ENCODE measurements at places on chromosomes 4 and X. TPM values are rescaled to one million over a fixed set of nuclear protein-coding genes. Genes with fewer than 3 reads are reported as not detected.

- H3K36me3 ChIP-seq = no peaks in the 10 kb centered on the region
- H3K4me1 ChIP-seq = no peaks in the 10 kb centered on the region
- H3K27me3 ChIP-seq = no peaks in the 10 kb centered on the region
- H3K4me3 ChIP-seq = no peak overlapping the region
- no peak overlapping the region for H3K27ac ChIP-seq
These were observed 22.0 kb downstream of the MSX1 start for GRCh38 chr4:4881432-4881831.

Gene SH2D1A
- 0.71 TPM for total RNA-seq

Gene CNGA2
- total RNA-seq = not detected

Gene AMTN
- total RNA-seq = not detected

Gene CRMP1
- not detected for total RNA-seq

DNA sequence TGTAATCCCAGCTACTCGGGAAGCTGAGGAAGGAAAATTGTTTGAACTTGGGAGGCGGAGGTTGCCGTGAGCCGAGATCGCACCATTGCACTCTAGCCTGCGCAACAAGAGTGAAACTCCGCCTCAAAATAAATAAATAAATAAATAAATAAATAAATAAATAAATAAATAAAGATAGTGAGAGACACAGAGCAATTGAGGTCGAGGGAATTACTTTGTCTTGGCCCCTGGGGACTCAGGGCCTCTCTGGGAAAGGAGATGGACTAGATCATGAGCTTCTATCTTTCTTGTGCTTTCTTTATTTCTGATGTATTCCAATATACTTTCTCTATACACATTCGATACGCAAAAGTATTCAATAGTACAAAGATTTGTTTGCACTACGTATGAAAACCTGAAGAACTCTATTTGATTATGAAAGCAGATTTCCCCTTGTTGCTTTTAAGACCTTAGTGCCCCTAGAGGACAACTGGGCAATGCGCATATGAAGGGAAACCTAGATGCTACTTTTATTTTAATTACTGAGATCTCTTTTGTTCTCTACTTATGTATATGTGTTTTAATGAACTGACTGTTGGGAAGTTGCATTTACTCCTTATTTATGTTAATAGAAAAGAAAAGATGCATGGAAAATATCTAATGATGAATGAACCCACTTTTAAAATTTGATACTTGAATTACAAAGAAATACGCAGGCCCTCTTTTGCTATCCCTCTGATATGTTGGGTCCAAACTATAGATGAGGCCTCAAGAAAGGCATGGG, 12.8 kb upstream of the ELOVL6 start:
- DNase-seq = no peak
- H3K27me3 ChIP-seq = no peaks in the 10 kb centered on the region
- no peaks in the 10 kb centered on the region for H3K4me1 ChIP-seq
- H3K27ac ChIP-seq = no peak overlapping the region
- H3K36me3 ChIP-seq = no peaks in the 10 kb centered on the region

Gene MAGT1
- 54.3 TPM for total RNA-seq

GRCh38 chr4:44638091-44638490, 13.3 kb downstream of the YIPF7 start:
- no peaks in the 10 kb centered on the region for H3K36me3 ChIP-seq
- no peak overlapping the region for H3K4me3 ChIP-seq
- no peaks in the 10 kb centered on the region for H3K4me1 ChIP-seq
- no peak for DNase-seq

DNA sequence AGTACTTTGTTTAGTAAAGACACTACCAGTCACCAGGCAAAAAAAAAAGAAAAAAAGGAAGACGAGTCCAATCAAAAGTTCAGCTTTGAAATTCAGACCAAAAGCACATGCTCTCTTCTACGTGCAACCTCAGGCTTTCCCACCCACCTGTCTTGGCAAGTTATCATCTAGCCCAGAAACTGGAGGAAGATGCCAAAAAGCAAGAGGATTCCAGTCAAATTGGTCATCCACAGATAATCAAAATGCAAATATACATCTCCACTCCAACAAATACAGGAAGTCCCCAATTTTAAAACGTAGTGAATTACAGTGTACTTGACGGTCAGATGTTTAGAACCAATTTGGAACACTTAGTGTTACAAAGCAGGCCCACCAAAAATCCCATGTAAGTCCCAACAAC, 96.5 kb downstream of the PALLD start:
- H3K27me3 ChIP-seq = no peaks in the 10 kb centered on the region
- DNase-seq = no peak
- no peaks in the 10 kb centered on the region for H3K4me1 ChIP-seq
- no peaks in the 10 kb centered on the region for H3K36me3 ChIP-seq
- H3K27ac ChIP-seq = no peak overlapping the region

DNA sequence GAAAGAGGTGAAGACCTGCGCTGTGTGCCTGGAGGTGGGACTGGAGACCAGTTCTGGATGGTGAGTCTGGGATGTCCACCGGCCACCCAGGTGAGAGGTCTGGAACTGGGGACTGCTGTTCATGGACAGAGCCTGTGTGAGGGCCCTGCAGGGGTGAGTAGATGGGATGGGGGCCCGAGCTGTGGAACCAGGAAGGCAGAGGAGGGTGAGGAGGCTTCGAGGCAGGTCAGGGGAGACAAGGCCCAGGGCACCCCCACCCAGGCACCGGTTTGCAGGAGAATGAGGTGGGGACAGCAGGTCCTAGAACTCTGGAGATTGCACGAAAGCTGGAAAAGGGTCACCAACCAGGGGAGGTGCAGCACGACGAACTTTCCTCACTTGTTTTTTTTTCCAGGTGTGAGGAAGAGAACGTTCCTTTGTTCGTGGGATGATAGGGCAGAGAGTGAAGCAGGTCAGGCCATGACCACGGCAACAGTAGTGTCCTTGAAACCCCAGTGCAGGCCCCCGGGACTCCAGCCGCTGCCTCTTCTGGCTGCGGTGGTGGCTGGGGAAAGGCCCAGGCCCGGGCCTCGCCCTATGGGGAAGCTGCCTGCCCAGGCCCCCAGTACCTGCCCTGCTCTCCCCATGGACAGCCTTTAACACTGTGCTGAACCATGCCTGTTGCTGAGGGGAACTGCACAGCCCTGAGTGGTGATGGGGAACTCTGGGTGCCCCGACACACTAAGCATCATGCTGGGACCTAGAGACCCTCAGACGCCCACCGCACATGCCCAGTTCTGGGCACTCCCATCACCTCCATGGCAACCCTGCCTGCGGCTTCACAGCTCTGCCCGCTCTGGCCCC, 22.9 kb downstream of the TNIP2 start:
- H3K27ac ChIP-seq = no peak overlapping the region
- peaks cover 16% of the 10 kb centered on the region for H3K36me3 ChIP-seq
- no peak for DNase-seq
- no peaks in the 10 kb centered on the region for H3K27me3 ChIP-seq
- no peaks in the 10 kb centered on the region for H3K4me1 ChIP-seq
- no peak overlapping the region for H3K4me3 ChIP-seq

Gene MAGEA12
- total RNA-seq = not detected

DNA sequence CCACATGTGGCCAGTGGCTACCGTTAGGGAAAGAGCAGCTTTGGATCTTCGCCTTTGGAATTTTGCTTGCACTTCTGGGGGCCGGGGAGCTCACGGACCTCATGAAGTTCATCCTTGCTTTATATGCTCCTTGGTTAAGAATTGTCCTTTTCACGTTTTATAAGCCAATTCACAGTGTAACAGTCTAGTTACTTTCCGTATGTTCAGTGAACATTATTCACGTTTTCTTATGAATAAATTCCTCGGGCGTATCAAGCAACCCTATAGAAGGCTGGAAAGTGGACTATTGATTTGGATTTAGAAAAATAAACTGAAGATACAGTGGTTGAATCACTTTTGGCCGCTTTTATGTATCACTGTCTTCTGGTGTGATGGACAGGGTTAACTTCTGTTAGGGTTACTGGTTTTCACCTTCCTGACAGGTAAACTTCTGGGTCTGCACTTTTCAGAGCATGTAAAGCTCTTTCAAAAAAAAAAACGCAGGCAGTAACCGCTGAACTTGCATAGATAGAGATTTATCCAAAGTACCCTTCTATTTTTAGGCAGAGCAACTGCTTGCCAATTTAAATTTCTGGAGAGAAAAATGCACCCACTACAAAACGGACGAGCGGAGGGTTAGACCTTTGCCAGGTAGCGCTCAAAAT, 569 bp upstream of the PDLIM5 start:
- no peak for DNase-seq
- peak overlapping the region; percentile 99 for H3K4me3 ChIP-seq
- H3K4me1 ChIP-seq = peaks cover 16% of the 10 kb centered on the region

Gene SLC10A6
- 4.2 TPM for total RNA-seq

Gene DKK2
- total RNA-seq = 0.27 TPM

- no peaks in the 10 kb centered on the region for H3K4me1 ChIP-seq
- no peaks in the 10 kb centered on the region for H3K36me3 ChIP-seq
- no peak overlapping the region for H3K4me3 ChIP-seq
- H3K27me3 ChIP-seq = no peaks in the 10 kb centered on the region
- H3K27ac ChIP-seq = no peak overlapping the region
These were observed 22.4 kb upstream of the SULT1B1 start for GRCh38 chr4:69782651-69783310.

- no peak overlapping the region for H3K27ac ChIP-seq
- H3K27me3 ChIP-seq = no peaks in the 10 kb centered on the region
- no peak for DNase-seq
- no peak overlapping the region for H3K4me3 ChIP-seq
- H3K36me3 ChIP-seq = peaks cover 27% of the 10 kb centered on the region
These were observed 38.0 kb downstream of the CTBP1 start for GRCh38 chr4:1210971-1211370.

GRCh38 chr4:54657185-54657550, 589 bp upstream of the KIT start:
- peak overlapping the region; percentile 82 for H3K4me3 ChIP-seq
- no peak overlapping the region for H3K27ac ChIP-seq
- peaks cover 16% of the 10 kb centered on the region for H3K4me1 ChIP-seq
- H3K36me3 ChIP-seq = no peaks in the 10 kb centered on the region
- no peaks in the 10 kb centered on the region for H3K27me3 ChIP-seq

DNA sequence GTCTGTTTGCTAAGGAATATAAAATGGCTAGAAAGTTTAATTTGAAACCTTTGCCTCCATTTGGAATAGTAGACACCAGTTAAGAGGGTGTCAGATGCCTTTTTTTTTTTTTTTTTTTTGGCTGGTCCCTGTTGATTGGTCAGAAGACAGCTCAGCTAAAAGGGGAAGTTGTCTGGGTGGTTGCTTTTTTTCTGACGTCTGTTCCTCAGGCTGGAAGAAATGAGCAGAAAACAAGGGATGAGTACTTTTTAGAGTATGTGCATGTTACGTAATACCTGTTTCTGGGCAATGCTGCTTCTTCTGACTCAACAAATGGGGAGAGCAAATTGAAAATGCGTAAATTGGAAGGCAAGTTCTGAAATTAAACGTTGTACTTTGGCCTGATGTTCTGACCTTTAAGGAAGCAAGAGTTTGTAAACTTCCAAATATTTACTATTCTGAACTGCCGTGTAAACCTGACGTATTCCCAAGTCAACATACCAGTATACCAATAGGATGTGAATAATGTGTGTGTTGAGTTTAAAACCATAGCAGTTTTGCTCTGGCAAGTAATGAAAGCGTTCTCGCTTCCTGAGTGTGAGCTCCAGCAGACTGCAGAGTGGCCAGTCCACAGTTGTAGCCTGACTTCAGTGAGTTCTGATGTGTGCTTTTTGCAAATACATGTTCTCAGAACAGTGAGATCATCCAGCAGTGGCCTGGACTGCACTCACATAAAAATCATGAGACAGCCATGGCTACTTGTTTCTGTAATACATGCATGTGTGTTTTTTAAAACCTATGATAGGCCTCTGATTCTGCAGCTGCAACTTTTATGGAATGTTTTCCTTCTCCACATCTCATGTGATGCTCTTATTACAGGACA, 1.7 kb downstream of the SAT1 start:
- H3K4me3 ChIP-seq = peak overlapping the region; percentile 85
- peak overlapping the region; percentile 91 for H3K27ac ChIP-seq
- H3K36me3 ChIP-seq = peaks cover 5% of the 10 kb centered on the region
- H3K27me3 ChIP-seq = no peaks in the 10 kb centered on the region

DNA sequence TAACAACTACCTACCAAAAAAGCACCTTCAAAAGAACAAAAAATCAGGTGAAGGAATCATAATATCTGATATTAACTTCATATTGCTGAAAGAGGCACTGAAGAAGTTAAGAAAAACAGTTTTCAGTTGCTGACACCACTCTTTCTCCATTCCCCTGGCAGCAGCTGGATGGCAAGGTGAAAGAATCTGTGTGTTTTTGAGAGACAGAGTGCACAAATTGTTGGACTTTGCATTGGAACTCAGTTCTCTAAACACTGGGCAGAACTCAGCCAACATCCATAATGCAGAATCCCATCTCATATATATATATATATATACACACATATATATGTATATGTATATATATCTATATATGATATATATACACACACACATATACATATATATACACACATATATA, 408.3 kb upstream of the MAGEC2 start:
- H3K27me3 ChIP-seq = no peaks in the 10 kb centered on the region
- no peaks in the 10 kb centered on the region for H3K36me3 ChIP-seq
- H3K4me3 ChIP-seq = no peak overlapping the region
- no peak for DNase-seq

Gene RPA4
- total RNA-seq = 4.0 TPM

DNA sequence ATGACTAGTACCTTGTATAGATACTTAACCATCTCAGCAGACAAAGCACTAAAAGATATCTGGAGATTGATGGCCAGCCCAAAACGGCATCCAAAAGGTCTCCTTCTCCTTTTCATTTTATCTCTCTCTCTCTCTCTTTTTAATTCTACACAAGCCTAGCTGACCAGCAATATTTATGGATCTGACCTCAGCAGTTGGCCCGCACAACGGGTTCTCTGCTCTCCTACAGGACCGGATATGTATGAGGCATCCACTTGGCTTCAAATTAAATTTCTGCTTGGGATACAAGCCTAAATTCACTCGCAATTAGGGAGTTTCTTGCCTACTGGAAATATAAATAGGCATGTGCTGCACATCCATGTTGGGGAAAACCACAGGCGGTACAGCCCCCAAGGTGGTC, 22.5 kb upstream of the CT55 start:
- H3K27ac ChIP-seq = no peak overlapping the region
- H3K36me3 ChIP-seq = no peaks in the 10 kb centered on the region
- H3K4me3 ChIP-seq = no peak overlapping the region
- H3K27me3 ChIP-seq = no peaks in the 10 kb centered on the region

DNA sequence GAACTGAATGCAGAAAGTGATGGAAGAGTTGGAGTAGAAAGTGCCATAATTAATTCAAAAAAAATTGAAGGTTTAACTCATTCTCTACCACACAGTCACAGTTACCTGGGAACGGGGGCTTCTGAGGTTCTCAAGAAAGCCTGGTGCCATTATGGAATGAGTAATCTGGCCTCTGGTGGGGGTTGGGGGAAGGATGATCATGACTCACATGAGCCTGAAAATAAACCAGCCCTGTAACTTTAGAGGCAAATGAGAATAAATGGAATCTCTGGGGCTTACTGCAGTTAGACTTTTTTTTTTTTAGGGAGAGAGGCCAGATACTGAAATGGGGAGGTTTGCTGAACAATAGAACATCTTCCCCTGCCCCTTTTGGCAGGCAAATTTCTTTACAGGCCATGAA, 55.3 kb downstream of the SOD3 start:
- H3K27me3 ChIP-seq = no peaks in the 10 kb centered on the region
- peak overlapping the region; percentile 82 for H3K27ac ChIP-seq
- no peak overlapping the region for H3K4me3 ChIP-seq
- no peaks in the 10 kb centered on the region for H3K36me3 ChIP-seq
- DNase-seq = no peak

Gene RAB40AL
- total RNA-seq = 1.4 TPM
